ENCODE measurements at places on chromosomes 1 and 21.
A peak's percentile ranks its signal among the peaks of the same experiment; 100 is the strongest.

DNA sequence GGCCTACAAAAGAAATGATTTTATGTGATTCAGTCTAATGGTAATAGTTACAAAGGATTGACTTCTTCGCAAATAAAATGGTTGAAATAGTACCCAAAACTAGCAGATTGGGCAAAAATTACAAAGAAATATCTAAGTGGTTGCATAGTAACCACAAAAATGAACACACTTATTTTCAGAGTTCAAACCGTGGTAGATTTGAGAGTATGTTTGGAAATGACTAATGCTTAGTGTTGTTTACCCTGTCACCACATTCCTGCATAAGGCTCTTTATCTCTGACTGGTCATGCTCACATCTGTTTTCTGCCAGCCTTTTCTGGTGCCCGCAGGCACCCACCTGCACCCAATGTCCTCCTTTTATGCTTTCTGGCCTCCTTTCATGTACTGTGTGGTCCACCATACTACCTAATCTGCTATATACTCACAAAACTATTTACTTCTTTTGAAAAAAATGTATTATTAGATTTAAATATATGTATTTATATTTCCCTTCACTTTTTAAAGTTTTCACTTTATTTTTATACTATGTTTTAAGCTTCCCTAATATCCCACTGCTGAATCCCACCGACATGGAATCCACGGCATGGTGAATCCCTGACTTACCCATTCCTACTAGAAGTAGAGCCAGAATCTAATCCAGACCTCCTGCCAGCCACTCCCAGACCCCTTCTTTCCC is 30.3 kb downstream of the PTPRC start:
- DNase-seq: peak; percentile 41

GRCh38 chr21:15483138-15483780 is 246.5 kb upstream of the USP25 start:
- DNase-seq: peak; percentile 53

DNA sequence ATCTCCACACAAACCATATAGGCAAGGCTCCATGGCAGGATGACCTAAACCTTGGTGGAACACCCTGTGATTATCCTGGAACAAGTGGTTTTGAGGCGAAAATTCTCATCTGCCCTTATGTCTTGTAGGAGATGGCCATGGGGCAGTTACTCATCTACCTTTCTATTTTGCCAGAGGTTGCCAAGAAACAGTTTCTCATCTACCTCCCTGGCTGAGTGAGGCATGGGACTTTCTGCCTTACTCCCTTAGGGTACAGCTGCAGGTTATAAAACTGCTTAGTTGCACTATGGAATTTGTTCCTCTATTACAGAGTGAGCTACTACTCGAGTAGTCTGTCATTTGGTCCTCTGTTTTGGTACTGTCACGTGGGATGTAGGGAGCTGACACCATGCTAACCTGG is 31.3 kb upstream of the GUCA2A start:
- DNase-seq: no peak

DNA sequence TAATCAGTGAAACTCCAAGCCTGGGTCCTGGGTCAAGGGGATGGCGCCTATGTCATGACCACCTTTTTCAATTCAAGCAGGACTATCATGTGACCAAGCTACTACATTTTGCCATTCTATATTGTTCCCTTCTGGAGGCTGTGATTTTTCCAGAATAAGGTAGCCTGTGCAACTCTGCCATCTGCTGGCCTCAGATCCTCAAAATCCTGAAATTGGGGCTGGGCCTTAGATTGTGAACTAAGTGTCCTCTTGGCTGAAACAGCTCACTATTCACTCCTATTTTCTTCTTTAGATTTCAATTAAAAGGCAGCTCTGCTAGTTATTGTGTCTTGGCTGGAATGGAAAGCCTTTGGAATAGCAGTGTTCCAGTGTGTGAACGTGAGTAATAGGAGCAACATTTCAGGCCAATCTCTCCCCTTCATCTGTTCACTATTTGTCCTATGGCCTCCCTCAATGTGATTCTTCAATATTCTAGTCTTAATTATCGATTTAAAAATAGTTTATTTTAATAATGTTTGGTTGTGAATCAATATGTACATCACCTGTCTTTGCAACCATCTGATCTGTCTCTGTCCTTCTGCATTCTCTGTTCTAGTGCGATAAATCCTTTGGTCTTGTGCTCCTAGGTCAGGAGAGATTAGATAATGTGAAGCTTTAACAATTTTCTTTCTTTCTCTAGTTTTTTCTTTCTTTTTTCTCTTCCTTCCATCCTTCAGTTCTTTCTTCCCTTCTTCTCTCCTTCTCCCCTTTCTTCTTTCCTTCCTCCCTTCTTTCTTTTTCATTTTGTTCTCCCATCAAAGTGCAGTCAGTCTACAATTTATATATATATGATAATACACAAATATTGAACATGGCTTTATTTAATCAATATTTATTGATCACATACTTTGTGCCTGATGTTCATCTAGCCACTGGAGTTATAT is 69.8 kb downstream of the CR1 start:
- no peak for DNase-seq

GRCh38 chr1:96747565-96747964 is 26.0 kb downstream of the PTBP2 start:
- no peak for DNase-seq

GRCh38 chr1:95990033-95990432 is 731.6 kb upstream of the PTBP2 start:
- no peak for DNase-seq

GRCh38 chr1:54328066-54328636 is 78.0 kb downstream of the SSBP3 start:
- no peak for DNase-seq

Data from NK-92 treated with Interleukin-12 subunit alpha and Interleukin-12 subunit beta, amount 100 ng/mL, for 24 hours (cell line).